ENCODE measurements at places on chromosomes 11 and 22.

DNA sequence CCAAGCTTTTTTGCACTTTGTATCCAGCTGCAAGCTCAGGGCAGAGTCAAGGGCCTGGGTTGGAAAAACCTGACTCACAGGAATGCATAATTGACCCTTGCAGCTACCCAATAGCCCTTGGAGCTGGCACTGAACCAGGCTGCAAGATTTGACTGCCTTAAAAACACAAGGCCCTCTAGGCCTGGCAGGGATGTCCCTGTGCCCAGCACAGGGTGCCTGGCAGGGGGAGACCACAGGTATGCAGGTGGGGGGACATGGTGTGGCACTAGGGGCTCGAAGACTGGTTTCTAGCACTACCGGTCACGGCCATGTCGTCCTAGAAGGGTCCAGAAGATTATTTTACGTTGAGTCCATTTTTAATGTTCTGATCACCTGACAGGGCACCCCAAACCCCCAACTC lies 30.2 kb downstream of the SBF1 start:
- no peak for DNase-seq

DNA sequence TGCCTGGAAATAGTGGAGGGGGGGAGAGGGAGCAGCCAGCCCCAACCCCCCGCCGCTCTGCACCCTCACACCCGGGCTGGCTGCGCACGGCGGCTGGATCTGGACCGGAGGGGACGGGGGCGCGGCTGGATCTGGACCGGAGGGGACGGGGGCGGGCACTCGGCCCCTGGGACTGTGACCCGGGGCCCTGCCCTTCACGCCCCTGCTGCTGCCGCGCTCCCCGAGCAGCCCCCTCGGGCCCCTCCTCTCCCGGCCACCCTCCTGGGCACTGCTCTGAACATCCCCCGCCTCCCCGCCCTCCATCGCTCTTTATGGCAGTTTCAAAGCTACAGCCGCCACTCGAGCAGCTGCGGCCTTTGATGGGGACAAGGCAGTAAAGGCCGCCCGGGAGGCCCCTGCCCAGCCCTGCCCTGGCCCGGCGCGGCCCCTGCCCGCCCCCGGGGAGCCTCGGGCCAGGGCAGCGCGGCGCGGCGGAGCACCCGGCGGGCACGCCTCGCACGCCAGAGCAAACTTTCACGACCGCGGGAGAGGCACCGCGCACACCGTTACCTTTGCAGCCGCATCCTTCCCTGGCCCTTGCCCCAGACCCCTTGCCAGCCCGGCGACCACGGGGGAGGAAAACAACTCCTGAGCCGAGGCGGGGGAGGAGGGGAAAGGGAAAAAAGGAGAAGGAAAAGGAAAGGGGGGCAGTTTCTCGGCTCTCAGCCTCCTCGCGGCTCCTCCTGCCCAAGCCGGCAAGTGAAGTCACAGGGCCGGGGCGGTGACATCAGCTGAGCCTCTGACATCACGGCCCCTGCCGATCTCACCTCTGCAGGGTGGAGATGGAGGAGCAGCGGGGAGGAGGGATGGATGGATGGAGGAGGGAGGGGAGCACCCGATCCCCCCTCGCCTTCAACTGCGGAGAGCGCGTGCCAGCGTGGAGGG lies 13.1 kb upstream of the TCF20 start:
- no peak for DNase-seq

DNA sequence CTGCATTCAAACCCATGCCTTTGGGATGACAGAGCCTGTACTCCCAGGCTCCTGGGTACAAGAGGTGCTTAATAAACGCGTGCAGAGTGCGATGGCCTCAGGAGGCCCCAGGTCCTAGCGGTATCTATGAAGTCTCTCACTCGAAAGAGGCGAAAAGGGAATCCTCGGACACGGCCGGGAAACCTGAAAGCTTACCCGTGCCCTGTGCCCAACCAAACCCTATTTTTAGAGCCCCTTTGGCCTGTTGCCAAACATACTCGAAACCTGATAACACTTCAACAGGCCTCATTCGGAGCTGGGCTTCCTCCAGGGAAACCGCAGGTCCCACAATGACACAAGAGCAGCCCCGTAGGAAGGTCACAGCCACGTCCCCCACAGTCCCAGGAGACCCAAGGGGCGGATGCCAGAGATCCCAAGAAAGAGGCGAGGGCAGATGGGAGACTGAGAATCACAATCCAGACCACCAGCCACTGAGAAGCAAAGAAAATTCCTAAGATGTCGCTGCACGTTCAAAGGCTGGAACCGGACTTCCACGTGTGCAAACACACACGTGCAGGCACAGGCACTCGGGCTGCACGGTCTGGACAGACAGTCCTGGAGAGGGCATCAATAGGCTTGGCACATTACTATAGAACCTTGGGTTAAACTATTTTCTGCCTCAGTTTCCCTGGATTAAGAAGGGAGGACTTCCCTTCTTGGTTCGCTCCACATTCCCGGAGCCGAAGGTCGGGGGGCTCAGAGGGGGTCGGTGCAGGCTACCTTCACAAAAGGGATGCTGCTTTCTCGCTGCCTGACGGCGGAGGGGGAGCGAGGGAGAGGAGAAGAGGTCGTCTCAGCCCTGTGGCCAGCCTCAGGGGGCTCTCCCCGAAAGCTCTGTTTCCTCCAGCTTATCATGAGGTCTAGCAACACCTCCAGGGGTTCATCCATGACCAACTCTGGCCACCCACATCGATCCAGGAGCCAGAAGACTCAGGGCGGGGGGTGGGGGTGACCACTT lies 8.2 kb downstream of the PDGFB start:
- no peak for DNase-seq

DNA sequence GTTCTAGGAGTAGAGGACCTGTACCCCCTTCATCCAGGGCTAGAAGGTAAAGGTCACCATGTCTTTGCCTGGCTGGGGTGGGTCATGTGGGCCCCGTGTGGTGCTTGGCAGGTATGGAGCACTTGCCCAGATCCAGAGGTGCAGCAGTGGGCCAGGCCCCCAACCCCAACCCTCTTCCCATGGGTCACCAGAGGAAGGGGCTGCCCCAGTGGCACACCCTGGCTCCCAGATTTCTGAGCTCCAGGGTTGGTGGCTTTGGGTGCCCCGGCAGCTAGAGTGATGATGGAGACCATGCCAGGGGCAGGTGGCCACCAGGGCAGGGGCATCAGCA lies 2.4 kb upstream of the GP1BB start:
- no peak for DNase-seq

- DNase-seq: peak; percentile 46
Measured at GRCh38 chr11:114059278-114059983, at the start of gene ZBTB16. Gene ZBTB16 (plus strand): TSS chr11:114059711. CDS start chr11:114063301, 3,590 bp downstream.

DNA sequence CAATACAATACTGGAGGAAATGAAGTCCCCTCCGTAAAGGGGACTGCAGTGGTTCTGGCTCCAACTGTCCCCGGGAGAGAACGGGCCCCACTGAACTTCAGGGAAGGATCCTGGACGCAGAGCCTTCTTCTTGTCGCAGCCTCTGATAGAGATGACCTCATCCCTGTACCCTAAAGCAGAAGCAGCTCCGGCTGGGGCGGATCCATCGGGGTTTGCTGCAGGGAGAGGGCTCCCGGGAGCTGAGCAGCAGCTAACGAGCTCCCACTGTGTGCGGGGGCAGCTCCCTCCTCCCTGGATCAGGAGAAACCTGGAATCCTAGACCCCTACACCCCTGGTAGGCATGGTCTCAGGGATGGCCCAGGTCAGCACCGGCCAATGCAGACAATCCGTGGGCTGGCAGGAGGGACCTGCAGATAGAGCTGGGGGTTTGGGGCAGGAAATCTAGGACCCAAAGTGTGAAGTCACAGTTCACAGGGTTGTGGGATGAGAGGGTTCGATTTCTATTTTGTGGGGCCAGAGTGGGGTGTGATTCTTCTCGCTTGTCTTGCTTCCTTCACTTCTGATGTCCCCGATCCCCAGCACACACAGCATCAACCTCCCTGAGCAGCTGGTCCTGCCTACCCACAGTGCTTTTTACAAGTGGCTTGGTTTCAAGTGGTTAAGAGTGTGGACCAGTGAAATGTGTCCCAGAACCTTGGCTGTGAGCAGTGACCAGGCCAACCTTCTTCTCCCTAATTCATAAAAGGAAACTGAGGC lies 12.9 kb downstream of the KIAA0930 start:
- DNase-seq: no peak

DNA sequence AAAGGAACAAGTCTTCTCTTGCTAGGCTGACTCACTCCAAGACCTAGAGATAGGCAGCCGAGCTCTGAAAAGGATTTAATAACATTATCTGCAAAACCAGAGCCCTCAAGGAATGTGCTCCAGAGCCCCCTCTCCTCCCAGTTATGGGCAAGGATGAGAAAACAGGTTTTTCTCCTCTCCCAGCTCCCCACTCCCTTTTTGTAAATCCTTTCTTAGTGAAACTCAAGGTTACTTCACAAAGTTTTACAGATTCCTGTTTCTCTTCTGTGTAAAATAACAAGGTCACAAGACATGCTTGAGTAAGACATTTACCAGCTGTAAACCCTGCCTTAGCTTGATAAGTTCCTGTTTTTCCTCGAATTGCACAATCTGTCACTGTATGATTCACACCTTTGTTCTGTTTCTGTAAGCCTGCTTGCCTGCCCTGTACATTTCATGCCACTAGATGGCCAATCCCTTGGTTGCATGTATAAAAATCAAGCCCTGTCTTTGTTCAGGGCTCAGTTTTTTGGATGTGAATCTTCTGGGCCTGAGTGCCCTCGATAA lies 489.4 kb downstream of the KCNA4 start:
- DNase-seq: no peak

- DNase-seq: no peak
Measured at GRCh38 chr22:43239193-43239780, 52.4 kb upstream of the TTLL12 start.

- DNase-seq: no peak
Measured at GRCh38 chr11:80899381-80899780, 1458.6 kb upstream of the TENM4 start.

DNA sequence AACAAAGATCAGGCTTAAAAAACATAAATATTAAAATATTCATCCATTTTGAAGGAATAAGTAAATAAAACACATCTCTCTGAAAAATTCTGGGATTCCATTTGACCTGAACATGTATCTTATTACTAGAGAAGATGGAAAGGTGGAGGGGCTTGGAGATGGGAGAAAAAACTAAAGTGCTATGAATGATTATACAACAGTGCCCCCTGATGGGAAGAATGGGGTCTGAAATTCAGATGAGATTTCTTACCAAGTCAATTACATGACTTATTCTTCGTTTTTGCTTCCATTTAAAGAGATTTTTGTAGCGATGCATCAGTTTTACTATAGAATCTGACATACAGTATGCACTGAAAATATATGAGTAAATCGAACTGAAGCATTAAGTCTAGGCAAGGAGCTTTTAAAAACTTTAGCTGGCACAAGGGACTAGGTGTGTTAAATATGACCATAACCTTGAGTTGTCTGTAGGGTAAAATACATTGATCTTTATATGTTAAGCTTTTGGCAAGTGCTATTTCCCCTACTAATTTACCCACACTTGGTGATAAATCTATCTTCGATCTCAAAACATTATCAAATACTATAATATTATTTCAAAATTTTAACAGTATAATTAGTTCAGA lies 718.8 kb downstream of the CNTN5 start:
- no peak for DNase-seq

DNA sequence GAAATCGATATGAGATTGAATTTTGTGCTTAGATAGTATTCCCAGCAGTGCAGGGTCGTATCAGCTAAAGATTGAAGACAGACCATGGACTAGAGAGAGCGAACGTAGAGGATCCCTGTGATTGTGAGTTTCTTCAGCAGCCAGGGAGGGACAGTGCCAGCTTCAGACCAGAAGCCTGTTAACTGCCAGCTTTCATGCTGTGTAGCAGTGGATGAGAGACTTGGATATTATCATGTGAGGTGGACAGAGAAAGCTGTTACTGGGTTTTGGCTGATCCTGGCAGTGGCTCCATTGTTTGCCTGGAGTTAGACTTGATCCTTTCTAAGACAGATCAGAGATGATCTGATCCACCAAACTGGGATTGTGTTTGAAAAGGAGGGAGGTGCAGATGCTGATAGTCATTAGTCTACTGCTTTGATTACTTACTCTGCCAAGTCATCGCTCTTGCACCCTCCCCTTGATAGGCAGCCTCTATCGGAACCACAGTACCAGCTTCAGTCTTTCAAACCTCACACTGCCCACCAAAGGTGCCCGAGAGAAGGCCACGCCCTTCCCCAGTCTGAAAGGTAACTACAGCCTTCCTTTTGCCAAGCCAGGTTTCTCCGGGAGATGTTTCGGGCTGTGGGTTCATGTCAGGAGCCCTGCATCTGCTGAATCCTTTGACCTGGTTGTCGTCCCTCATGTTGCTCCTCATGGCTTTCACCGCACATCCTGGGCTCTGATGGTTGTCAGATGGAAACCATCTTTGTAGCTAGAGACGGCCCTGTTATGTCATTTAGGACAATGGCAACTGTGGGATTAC lies 16.2 kb downstream of the MADD start:
- no peak for DNase-seq

DNA sequence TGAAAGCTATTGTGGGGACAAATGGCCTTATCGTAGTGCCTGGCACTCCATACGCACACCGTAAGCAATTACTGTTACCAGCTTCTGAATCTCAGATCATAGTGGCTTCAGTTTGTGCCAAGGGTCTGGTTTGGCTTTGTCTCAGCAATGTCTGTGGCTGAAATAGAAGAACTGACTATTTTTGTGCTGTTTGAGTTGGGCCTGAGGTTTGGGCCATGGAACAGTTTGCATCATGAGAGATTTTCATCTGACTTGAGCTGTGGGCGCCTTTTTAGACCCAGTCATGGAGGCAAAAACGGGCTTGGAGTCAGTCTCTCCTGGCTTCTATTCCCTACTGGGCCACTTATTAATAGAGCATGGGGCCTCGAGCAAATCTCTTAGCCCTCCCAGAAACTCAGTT lies 121.1 kb upstream of the CRYBB3 start:
- no peak for DNase-seq

DNA sequence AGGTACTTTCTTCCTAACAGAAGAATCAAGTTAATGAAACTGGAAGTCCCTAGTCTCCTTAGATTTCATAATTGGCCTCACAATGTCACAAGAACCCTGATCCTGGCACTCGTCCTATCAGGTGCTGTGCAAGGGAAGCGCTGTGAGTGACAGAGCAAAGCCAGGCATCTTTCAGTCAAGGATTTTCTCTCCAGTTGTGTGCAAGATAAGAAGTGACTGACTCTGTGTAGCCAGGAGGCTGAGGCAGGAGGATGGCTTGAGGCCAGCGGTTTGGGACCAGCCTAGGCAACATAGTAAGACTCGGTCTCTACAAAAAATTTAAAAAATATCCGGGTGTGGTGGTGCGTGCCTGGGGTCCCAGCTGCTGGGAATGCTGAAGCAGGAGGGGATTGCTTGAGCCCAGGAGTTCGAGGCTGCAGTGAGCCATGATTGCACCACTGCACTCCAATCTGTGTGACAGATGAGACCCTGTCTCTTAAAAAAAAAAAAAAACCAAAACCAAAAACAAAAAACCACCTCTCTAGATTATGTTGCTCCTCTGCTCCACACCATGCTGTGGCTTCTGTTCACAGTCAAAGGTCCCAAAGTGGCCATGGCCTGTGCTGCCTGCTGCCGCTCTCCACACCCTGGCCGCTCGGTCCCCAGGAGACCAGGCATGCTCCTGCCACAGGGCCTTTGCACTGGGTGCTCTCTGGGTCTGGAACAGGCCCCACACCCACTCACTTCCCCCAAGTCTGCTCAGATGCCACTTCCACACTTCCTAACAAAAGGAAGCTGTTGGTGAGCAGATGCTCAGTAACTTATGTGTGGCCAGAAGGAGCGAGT lies 54.2 kb upstream of the CLDN5 start:
- DNase-seq: no peak
